CD4-positive, alpha-beta T cell treated with Interleukin-12 subunit alpha and Interleukin-12 subunit beta, for 1 hour (primary cell): ENCODE measurements at places on chromosomes 3 and 15.

DNA sequence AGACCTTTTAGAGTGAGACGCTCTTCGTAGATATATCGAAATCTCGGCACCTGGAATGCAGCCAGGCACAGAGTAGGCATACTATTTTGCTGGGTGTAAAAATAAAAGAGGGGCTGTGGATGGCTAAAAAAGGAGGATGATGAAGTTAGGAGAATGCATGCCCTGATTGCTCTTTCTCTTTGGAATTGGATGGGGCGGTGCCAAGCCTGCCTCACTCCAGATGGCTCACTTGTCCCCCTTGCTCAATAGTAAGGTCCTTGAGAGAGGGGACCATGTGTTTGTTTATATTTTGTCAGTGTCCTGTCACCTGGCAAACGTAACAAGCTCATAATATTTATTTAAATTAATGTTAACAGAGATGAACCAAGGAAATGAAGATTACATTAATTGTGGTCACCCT lies 33.0 kb downstream of the SNRK start:
- DNase-seq = no peak

DNA sequence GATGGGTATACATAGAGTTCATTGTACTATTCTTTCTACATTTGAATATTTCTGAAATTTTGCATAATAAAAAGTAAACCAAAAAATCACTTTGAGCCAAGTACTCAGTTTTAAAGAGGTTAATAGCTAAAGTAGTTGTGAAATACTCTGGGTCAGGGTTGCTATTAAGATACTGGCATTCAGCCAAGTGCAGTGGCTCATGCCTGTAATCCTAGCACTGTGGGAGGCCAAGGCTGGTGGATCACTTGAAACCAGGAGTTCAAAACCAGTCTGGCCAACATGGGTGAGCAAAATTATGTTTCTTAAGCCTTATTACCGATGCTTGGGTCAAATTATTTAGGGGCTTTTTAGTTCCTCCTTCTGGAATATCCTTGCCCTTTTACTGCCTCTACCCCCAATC lies 122.0 kb upstream of the MELTF start:
- no peak for DNase-seq

DNA sequence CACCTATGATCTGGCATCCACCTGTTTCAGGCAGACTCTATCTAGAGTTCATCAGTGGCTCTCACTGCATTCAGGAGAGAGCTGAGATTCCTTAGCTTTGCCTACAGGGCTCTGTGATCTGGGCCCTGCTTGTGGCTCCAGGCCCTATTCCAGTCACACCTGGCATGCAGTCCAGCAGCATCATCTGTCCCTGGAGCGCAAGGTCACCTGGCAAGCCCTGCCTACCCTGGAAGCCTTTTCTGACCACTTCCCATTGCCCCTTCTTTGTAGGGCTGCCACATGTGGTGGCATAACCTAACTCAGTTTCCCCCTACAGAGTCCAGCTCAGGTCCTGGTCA lies 115.1 kb upstream of the PLXNA1 start:
- no peak for DNase-seq

DNA sequence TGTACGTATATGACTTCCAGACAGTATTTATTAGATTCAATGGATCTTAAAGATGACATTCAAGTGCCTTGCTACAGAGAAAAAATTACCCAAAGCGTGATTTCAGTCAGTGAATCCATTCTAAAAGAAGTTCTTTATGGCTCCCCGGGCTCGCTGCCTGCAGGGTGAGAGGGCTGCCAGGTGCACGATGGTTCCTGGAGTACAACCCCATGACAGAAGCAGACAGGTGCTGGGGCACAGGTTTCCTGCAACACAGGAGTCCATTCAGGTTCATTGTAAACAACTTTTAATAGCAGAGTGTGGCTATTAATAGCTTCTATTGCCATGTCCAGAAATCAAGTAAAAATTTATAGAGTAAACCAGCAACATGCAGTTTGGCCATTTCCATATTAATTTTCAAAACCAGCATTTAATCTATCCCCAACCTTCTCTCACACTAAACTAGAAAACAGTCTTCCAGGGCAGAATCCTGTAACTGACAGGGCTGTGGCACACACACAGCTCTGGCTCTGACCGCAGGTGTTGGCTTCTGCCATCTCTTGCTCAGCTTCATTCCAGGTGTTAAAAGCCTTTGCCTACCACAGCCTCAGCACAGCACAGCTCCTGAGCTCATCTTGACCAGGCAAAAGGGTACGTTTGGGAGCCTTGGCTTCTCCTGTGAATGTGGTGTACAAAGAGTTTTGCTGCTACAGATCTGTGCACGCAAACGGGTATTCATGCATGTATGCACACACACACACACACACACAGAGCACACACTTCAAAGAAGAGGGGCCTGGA lies 185.9 kb downstream of the MEX3B start:
- DNase-seq = no peak

DNA sequence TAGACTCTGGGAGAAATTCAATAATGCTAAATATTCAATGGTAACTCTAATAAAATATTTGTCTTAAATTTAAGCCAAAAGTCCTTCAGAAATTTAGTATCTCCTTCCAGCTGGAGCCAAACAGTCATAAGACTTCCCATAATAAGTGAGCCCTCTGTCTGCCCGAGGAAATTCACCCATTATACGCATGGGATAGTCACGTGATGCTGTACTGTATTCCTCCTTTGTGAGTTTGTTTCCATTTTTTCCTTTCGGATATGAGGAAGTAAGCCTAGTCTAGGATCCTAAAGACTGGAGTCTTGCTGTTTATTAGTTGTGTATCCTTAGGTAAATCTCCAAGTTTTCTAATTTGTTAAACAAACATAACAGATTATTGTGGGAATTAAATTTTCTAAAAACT lies 110.4 kb upstream of the PLAAT1 start:
- no peak for DNase-seq

GRCh38 chr3:186151077-186151971 lies 42.4 kb upstream of the ETV5 start:
- DNase-seq = no peak

DNA sequence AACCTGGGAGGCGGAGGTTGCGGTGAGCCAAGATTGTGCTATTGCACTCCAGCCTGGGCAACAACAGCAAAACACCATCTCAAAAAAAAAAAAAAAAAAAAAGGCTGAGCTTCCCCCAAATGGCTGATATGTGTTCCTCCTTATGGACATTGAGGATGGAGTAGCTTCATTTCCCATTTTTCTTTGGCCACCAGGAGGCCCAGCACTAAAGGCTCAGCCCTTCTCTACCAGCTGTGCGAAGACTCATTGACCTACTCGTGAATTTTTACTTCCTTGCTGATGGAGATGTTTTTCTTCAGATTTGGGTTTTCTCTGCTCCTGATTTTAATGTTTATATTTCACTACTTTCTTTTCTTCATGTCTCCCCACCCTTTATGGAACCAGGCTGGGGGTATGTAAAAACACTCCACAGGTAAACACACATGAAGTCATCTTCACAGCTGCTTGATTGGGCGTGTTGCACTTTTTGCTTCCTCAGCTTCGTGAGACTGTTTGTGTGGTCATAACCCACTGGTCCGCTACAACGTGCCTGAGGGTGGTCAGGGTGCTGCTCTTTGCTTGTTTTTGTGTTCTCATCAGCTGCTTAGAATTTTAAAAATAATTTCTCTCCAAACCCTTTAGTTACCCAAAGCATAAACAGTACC lies 13.5 kb downstream of the SEMA4B start:
- DNase-seq = no peak

DNA sequence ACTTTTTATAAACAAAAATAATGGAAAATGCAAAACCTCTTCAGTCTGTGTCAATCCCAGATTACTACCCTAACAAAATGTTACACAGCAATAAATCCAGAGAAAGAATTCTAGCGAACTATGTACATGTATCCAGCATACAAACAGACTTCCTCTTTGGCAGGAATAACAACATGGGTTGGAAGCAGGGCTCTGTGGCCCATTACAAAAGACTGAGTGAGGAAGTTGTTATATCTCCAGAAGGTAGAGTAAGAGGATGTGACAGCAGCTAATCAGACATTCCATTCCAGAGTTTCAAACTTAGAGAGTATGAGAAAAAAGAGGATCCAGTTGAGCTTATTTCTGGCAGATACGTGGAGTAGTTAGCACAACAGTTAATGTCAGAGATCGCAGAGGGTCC lies 294.0 kb upstream of the PLSCR5 start:
- DNase-seq = no peak

GRCh38 chr3:69011096-69011730 lies 2.3 kb downstream of the EOGT start:
- DNase-seq = no peak
